ENCODE measurements at places on chromosomes 6 and 20. TPM values are rescaled to one million over a fixed set of nuclear protein-coding genes. Genes with fewer than 3 reads are reported as not detected.

Gene HLA-G
- not detected for total RNA-seq

Gene NOTCH4
- 1.5 TPM for total RNA-seq

Gene ELMO2
- total RNA-seq = 32.1 TPM

Gene MCHR2
- not detected for total RNA-seq

Gene SIRPA
- total RNA-seq = 9.9 TPM

Gene TSHZ2
- 1.4 TPM for total RNA-seq

Gene CDK5RAP1
- 23.4 TPM for total RNA-seq

Gene B3GALT4
- total RNA-seq = 2.5 TPM

Gene PGC
- not detected for total RNA-seq

Gene FAM209B
- not detected for total RNA-seq

Gene PLAGL1
- total RNA-seq = 16.9 TPM

Gene NKAPL
- total RNA-seq = 2.1 TPM

Gene SLC44A4
- not detected for total RNA-seq

Gene TBC1D32
- total RNA-seq = 10.5 TPM

Gene HLA-DMB
- total RNA-seq = 1.4 TPM

Gene MAP7
- total RNA-seq = 1.4 TPM

Gene DLK2
- total RNA-seq = 0.28 TPM

Gene TOX2
- 1.4 TPM for total RNA-seq

Gene SPATA2
- 1.7 TPM for total RNA-seq

Gene GHRH
- not detected for total RNA-seq

Gene SLC32A1
- under 0.01 TPM for total RNA-seq

Gene ZNF334
- 2.5 TPM for total RNA-seq

Gene TRAPPC3L
- under 0.01 TPM for total RNA-seq

Gene SERPINB1
- 11.0 TPM for total RNA-seq

Gene C4A
- 5.1 TPM for total RNA-seq

Gene WFDC2
- total RNA-seq = not detected

Gene SNAP91
- total RNA-seq = not detected

Gene ULBP2
- 12.5 TPM for total RNA-seq

Gene TRIM40
- total RNA-seq = not detected

Gene WFDC12
- 0.28 TPM for total RNA-seq

Gene BPIFB3
- not detected for total RNA-seq

Gene PNLDC1
- 0.19 TPM for total RNA-seq

Gene C6orf15
- total RNA-seq = not detected

Gene ABT1
- 15.9 TPM for total RNA-seq

Gene SLC24A3
- 0.77 TPM for total RNA-seq

Gene NRN1
- total RNA-seq = under 0.01 TPM

Gene IMPG1
- total RNA-seq = not detected

Gene FUT9
- total RNA-seq = not detected

Gene BMP6
- 22.0 TPM for total RNA-seq

Gene CRISP2
- not detected for total RNA-seq

Data from regular cardiac myocyte (primary cell).